Stimulated activated CD8-positive, alpha-beta memory T cell treated with anti-CD3 and anti-CD28 coated beads, Interleukin-7, amount 100 ng/mL, for 4 hours (primary cell): ENCODE measurements at places on chromosomes 5 and 9.

DNA sequence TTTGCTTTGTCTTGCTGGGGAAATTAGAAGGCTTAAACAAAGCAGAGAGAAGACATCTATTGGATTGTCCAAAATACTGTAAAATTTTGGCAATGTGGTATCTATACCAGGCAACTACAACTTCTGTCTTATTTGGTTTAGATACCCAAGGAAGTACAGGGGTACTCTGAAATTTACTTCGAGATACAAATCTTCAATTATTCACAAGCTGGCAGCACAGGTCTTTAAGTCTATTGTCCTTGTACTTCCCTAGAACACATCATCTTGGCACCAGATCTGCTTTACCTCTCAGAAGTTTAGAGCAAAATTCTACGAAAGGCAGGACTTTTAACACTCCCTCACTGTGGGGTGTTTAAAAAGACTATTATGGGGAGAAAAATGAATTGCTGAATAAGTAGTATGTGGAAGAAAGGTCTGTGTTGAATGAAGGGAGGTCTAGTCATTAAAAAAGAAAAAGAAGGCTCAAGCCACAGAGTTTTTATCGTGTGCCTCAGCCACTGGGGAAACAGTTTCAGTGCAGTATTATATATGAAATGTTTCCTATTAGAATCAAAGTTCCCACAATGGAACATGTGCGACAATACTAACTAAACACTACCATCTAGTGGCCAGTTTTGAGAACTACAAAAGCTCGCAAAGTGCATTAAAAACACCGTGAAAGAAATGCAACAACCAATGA lies 93.7 kb downstream of the PDE4D start:
- DNase-seq, result no peak

GRCh38 chr5:9851458-9851857 lies 221.3 kb upstream of the TAS2R1 start:
- no peak for DNase-seq

DNA sequence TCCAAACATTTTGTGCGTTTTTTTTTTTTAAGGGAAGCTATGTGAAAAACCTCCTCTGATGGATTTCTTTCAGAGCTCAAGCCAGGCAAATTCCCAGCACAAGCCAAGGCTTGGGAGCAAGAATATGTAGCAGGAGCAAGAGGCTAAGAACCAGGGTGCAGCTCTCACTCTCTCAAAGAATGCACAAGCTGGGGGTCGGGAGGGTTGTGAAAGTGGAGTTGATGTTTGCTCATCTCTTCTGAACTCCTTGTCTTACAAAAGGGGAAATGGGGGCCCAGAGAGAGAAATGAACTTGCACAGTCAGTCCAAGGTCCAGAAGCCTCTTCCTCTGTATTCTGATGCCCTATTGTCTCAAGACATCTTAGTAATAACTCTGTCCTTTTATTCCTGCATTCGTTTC lies 7.7 kb upstream of the TRAF1 start:
- DNase-seq, result no peak

DNA sequence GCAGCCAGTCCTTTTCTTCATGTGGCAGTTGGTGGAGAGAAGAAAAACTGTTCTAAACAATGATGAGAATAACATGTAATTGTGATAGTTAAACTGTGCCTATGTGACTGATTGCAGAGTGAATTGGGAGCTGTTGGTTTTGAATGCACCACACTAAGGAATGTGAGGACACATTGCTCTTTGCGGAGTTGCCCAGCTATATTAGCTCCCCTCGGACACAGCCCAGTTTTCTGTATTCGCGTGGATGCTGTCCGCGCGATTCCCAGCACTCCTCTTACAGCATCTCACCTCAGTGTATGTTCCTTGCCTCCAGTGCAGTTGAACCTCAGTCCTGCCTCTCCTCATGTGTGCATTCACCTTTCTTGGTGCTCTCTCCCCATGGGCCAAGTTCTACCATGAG lies 32.2 kb downstream of the TGFBI start:
- no peak for DNase-seq

GRCh38 chr9:2616692-2617377 lies 4.8 kb upstream of the VLDLR start:
- no peak for DNase-seq

DNA sequence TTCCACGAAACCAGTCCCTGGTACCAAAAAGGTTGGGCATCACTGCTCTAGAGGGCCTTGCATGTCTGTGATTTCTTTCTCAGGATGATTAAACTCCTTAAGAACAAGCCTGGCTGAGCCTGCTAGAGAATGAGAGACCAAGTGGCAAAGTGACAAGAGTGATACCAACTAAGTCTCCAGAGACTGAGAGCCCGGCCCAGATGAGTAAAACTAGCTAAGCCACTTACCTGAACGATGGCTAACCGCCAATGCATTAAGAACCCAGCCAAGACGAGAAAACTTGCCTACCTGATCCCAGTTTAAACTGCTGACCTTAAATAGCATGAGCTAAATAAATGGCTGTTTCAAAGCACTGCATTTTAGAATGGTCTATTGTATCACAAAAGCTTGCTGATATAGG lies 5.6 kb upstream of the CCDC152 start:
- no peak for DNase-seq

- no peak for DNase-seq
Measured at GRCh38 chr5:128035689-128036088, 47.9 kb upstream of the SLC12A2 start.

GRCh38 chr5:172235827-172236736 lies 42.1 kb downstream of the EFCAB9 start:
- no peak for DNase-seq

DNA sequence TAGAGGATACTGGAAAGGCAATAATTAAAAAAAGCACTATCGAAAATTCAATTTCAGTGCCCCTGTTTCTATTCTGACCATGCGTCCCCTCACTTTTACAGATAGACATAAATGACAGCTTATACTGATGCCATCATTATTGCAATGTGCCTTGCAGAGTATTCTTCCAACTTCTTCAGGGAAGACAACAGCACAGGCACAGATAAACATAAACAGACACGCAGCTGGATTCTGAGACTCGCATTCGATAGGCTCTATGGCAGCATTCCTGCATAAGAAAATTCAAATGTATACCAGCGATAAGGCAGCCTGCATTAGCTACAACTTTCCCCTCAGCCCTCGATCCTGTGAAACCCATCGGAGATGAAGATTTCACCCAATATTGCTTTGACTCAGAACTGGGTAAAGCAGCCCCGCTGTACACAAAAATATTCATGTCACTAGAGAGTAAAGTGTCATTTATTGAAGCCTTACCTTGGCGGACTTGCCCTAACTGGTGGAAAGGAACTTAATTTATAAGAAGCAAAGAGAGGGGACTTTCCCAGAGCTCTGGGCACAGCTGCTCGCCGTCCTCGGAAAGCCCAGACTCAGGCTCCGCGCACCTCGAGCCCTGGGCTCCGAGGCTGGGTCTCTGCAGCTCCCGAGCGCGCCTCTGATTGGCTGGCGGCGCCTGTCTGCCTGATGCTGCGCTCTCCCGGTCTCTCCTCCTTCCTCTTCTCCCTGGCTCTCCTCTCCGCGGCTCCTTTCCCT lies at the start of gene CDH18:
CDH18 (minus strand) TSS at position 589 of the 750 bp plus-strand sequence. CDS start 149,214 bp downstream, outside the sequence.
- no peak for DNase-seq

GRCh38 chr5:164504141-164504772 lies 998.8 kb downstream of the MAT2B start:
- no peak for DNase-seq

GRCh38 chr9:4020038-4020754 lies 279.7 kb downstream of the GLIS3 start:
- no peak for DNase-seq

GRCh38 chr9:33480976-33481375 lies 7.3 kb upstream of the NOL6 start:
- DNase-seq, result no peak

DNA sequence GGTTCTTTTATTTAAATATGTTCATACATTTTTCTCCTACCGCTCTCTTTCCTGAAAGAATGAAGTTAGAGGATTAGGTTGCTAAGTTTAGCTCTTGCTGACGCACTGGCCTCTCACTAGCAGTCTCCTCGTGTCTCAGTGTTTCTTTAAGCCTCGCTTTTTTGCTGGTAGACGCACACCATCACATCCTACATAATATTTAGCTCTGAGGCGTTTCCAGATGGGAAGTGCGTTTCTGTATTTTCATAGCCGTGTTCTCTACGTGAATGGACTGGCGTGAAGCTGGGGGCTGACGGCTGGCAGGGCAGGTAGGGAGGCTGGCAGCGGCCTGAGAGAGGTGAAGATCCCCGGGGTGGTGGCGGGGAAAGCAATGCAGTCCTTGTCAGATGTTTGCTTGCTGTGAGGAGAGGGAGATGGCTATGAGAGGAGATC lies 79.2 kb upstream of the SPRY4 start:
- no peak for DNase-seq

DNA sequence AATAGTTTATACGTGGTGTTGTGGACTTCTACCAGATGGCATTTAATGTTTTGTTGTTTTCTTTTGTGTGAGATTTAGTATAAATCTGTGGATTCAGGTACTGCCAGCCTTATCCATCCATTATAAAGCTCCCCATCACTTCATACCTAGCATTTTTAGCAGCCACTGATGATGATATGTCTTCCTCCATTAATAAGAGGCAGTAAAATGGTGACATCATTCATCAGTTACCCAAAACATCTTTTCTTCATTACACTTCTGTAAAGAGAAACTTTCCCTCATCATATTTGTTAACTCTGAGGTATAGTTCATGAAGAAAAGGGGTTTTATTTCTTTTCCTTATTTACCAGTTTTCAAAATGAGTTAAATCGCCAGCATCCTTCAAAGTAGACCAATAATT lies 19.4 kb downstream of the CHD1 start:
- DNase-seq, result no peak

GRCh38 chr9:134339183-134339806 lies 13.0 kb downstream of the RXRA start:
- no peak for DNase-seq

GRCh38 chr5:171657473-171657872 lies 128.1 kb upstream of the SMIM23 start:
- DNase-seq, result no peak

GRCh38 chr9:110188101-110188500 lies 19.9 kb downstream of the C9orf152 start:
- no peak for DNase-seq

DNA sequence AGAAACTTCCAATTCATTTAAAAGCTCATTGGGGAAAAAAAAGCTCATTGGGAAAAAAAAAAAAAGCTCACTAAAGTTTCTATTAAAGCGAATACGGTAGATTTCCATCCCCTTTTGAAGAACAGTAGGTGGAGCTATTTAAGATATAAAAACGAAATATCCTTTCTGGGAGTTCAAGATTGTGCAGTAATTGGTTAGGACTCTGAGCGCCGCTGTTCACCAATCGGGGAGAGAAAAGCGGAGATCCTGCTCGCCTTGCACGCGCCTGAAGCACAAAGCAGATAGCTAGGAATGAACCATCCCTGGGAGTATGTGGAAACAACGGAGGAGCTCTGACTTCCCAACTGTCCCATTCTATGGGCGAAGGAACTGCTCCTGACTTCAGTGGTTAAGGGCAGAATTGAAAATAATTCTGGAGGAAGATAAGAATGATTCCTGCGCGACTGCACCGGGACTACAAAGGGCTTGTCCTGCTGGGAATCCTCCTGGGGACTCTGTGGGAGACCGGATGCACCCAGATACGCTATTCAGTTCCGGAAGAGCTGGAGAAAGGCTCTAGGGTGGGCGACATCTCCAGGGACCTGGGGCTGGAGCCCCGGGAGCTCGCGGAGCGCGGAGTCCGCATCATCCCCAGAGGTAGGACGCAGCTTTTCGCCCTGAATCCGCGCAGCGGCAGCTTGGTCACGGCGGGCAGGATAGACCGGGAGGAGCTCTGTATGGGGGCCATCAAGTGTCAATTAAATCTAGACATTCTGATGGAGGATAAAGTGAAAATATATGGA lies at the start of gene PCDHGA12:
PCDHGA12 (plus strand) TSS at position 176 of the 782 bp plus-strand sequence; CDS start at position 429, 253 bp downstream.
- DNase-seq, result no peak

- no peak for DNase-seq
Measured at GRCh38 chr5:135154197-135154596, 120.2 kb upstream of the PITX1 start.

GRCh38 chr9:132795511-132796303 lies 82.4 kb downstream of the AK8 start:
- no peak for DNase-seq

DNA sequence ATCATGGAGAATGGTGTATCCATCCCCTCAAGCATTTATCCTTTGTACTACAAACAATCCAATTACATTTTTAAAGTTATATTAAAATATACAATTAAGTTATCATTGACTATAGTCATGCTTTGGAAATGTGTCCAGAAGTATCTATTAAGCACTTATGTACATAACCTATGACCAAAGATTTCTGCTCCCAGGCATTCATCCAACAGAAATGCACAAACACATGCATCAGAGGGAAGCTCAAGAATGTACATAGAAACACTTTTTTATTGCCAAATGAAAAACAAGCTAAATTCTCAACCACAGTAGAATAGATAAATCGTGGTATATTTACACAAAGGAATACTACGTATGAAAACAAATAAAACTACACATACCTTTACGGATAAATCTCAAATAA lies 700.5 kb upstream of the ZNF608 start:
- no peak for DNase-seq

DNA sequence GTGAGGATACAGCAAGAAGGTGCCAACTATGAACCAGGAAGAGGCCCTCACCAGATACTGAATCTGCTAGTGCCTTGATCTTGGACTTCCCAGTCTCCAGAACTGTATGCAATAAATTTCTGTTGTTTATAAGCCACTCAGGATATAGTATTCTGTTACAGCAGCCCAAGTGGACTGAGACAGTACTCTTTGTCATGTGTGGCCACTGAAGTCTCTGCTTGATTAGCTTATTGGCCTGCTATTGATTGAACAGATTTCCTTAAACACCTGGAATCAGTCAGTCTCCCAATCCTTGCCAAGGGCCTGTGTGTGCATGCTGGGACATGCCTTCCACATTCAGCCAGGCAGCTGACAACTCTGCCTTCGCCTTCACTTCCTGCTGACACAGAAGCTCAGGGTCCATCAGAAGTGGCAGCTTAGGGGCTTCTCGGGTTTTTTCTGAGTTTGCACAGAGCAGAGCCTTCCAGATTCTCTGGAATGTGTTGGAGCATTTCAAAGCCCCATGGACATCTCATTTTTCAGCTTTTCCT lies 13.7 kb upstream of the ROR2 start:
- no peak for DNase-seq

GRCh38 chr9:136225366-136225747 lies 20.3 kb downstream of the QSOX2 start:
- DNase-seq, result no peak

GRCh38 chr5:1846583-1846982 lies 36.1 kb downstream of the IRX4 start:
- DNase-seq, result no peak

- no peak for DNase-seq
Measured at GRCh38 chr5:172700365-172701290, 59.6 kb downstream of the NEURL1B start.

DNA sequence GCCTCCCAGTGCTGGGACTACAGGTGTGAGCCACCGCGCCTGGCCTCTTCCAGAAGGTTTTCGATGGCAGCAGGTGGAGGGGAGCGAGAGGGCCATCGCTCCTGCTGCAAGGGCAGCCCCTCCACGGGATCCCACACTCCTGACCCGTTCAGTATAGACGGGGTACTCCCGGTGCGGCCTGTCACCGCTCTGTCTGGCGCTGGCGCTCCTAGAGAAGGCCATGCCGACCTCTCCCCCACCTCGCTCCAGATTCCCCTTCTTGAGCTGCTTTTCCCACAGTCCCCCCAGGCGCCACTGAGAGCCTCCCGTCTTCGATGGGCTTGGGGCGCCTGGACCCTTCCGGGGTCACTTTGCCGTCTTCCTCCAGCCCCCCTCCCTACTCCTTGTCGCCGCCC lies 4.3 kb upstream of the SQSTM1 start:
- no peak for DNase-seq

- DNase-seq, result peak; percentile 39
Measured at GRCh38 chr9:33452828-33453271, 5.5 kb upstream of the AQP3 start.

GRCh38 chr9:113591899-113592625 lies 128.5 kb downstream of the RGS3 start:
- DNase-seq, result no peak
